ENCODE measurements at places on chromosomes 4 and X.

DNA sequence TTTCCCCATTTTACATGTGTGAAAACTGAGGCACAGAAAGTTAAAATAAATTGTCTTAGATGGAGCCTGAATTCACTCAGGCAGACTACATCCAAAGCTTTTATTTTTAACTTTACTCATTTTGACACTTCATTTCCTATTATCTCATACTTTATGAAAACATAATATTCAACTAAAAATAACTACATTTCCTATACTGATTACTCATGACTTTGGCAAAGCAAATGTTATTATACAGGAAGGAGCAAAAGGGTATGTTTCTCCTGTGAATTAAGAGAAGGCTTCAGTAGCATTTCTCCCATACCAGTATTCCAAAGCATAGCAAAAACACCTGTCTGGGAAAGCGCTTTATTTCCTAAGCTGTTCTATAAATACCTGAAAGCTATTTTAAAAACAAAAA is 178.6 kb downstream of the ADAMTS3 start:
- no peak overlapping the region for H3K4me3 ChIP-seq
- no peaks in the 10 kb centered on the region for H3K4me1 ChIP-seq
- no peaks in the 10 kb centered on the region for H3K27me3 ChIP-seq
- no peaks in the 10 kb centered on the region for H3K36me3 ChIP-seq
- no peak overlapping the region for H3K27ac ChIP-seq
- no peak for DNase-seq

- no peak overlapping the region for H3K4me3 ChIP-seq
- peaks cover 3% of the 10 kb centered on the region for H3K36me3 ChIP-seq
- H3K27ac ChIP-seq: no peak overlapping the region
- H3K4me1 ChIP-seq: no peaks in the 10 kb centered on the region
- no peak for DNase-seq
Observed at GRCh38 chr4:73683033-73683432, 57.3 kb upstream of the CXCL8 start.

DNA sequence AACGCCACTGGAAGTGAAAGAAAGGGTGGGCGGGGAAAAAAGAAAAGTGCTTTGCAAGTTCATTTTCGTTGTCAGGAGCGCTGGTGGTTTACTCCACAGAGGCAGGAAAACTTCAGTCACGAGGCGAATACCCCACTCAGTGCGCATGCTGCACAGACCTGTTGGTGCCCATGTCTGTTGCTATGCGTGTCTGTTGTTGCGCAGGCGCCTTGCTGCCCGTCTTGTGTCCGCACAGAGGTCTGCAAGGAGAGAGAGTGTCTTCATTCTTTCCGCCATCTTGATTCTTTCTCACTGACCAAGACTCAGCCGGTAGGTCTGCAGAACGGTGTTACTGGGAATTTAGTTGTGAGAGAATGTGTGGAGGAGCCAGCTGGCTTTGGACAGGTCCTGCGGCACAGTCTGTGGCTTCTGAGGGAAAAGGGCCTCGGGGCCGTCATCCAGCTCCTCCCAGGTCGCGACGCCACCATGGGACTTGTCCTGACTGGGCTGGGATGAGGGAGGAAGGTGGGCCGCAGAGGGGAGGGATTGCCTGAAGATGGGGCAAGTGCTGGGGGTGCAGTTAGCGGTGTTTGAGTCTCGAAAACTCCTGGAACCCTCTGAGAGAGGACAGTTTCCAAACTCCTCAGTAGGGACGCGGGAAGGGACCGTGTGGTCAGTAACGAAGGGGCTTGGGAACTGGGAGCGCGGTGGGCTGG is at the start of gene PAGE2:
TSS of gene PAGE2 (plus strand) at position 224 of the 695 bp plus-strand sequence. CDS start 1,003 bp downstream, outside the sequence.
- no peak for DNase-seq
- no peak within 1 kb of the TSS for H3K27ac ChIP-seq
- no peaks in the 10 kb centered on the region for H3K27me3 ChIP-seq
- no peaks in the 10 kb centered on the region for H3K36me3 ChIP-seq

- H3K36me3 ChIP-seq: no peaks in the 10 kb centered on the region
- no peaks in the 10 kb centered on the region for H3K27me3 ChIP-seq
Observed at GRCh38 chrX:118763489-118763888, 36.1 kb downstream of the IL13RA1 start.

DNA sequence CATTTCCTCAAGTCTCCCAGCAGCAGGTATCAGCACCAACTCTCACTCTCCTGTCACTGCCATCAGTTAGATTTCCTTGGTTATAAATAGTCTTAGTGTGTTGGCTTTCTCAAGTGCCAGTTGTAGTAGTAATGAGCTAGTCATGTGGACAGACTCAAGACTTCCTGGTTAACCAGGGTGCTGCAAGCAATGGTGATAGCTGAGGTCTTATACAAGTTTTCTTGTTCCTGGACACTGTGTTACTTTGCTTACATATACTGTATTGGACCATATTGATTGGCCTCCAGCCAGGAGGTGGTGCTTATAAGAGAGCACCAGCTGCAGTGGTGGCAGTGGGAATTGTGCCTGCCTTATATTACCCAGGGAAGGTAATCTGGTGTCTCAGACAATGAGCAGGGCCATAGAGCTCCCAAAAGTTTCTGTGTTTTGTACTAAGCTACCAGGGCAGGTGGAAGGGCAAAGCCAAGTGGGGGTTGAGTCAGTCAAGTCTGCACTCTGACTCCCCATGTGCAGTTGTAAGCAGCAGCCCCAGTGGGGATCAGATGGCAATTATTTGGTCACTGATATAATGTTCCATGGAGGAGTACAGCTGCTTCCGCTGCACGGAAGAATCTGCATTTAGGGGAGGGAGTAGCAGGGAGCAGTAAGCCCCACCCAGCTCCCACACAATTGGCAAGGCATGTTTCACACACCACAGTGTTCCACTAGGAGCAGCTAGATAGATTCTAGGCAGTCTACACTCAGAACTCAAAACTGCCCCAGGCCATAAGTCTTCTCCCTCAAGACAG is 24.1 kb upstream of the ZDHHC15 start:
- no peaks in the 10 kb centered on the region for H3K36me3 ChIP-seq
- H3K4me1 ChIP-seq: peaks cover 6% of the 10 kb centered on the region
- peak overlapping the region; percentile 30 for H3K27ac ChIP-seq
- H3K4me3 ChIP-seq: no peak overlapping the region

DNA sequence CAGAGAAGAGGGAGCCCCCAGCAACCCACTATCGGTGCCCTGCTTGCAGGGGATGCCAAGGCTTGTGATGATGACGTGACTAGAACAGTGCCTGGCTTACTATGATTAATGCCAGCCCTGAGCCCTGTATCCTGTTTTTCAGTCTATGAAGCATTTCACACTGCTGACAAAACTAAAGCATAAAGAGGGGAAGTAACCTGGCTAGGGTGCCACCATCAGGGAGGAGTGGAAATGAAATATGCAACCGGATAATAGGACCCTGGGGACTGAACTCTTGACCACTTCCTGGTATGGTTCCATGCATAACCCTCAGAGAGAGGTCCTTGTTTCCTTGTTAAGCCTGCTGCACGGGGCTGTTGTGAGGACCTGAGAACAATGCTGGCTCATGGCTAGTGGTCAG is 50.3 kb downstream of the MED28 start:
- H3K27ac ChIP-seq: no peak overlapping the region
- H3K4me3 ChIP-seq: no peak overlapping the region
- H3K36me3 ChIP-seq: no peaks in the 10 kb centered on the region
- DNase-seq: no peak
- H3K27me3 ChIP-seq: peaks cover 2% of the 10 kb centered on the region
- H3K4me1 ChIP-seq: peaks cover 7% of the 10 kb centered on the region

DNA sequence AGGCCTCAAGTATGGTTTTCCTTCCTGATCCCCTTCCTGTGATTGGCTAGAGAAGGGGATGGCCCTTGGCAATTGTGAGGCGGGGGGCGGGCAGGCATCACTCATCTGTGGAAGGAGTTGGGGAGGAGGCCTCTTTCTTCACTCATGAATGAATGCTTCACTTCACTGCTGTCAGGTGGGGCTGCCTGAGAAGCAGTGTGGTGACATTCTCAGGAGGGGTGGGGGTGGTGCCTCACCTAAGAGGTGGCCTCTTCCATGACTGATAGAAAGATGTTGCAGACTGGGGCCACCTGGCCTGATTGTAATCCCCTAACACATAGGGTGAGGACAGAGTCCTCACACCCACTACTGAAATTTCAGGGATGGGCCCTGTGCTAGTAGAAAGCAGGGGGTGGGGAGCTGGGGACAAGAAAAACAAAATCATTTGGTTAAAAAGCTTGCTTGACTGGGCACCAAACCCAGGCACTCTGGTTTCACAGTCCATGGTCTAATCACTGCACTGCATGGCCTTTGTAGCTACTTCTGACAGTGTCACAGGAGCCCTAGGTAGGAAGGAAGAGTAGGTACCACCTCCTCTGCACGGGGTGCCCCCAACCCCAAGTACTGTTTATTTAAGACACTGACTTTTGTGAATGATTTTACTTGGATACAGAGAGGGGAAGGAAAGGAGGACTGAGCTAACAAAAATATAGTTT is 5.6 kb upstream of the HOPX start:
- no peak overlapping the region for H3K4me3 ChIP-seq
- no peak for DNase-seq
- no peak overlapping the region for H3K27ac ChIP-seq

- no peak for DNase-seq
- H3K27me3 ChIP-seq: peaks cover 76% of the 10 kb centered on the region
- H3K4me3 ChIP-seq: peak overlapping the region; percentile 82
- no peak overlapping the region for H3K27ac ChIP-seq
- peaks cover 1% of the 10 kb centered on the region for H3K36me3 ChIP-seq
- H3K4me1 ChIP-seq: peaks cover 22% of the 10 kb centered on the region
Observed at GRCh38 chr4:89837993-89838390, 1.0 kb upstream of the SNCA start.

DNA sequence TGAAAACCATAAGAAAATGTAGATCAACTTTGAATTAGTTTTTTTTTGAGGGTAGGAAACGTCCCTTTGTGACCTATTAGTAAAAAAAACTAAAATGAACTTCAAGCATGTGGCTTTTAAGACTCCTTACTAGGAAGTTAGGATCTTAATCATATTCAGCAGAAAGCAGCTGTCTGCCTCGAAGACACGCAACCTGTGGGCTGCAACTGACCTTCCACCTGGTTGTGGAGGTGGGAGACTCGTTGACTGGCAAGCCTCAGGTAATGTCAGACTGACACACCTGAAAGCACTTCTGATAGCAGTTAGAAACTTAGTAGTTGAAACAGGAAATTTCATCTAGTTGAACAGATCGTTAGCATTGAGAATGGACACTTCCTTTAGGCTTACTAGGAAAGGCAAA is 37.4 kb downstream of the CCNG2 start:
- H3K4me1 ChIP-seq: peaks cover 21% of the 10 kb centered on the region
- H3K27me3 ChIP-seq: peaks cover 4% of the 10 kb centered on the region
- H3K36me3 ChIP-seq: no peaks in the 10 kb centered on the region
- no peak overlapping the region for H3K4me3 ChIP-seq
- no peak for DNase-seq

- no peaks in the 10 kb centered on the region for H3K36me3 ChIP-seq
- H3K27me3 ChIP-seq: peaks cover 45% of the 10 kb centered on the region
- H3K4me1 ChIP-seq: peaks cover 1% of the 10 kb centered on the region
- peak; percentile 50 for DNase-seq
Observed at GRCh38 chrX:153643431-153644351, 3.3 kb upstream of the DUSP9 start.

- peaks cover 2% of the 10 kb centered on the region for H3K27me3 ChIP-seq
- DNase-seq: no peak
Observed at GRCh38 chr4:36283912-36284465, 2.6 kb downstream of the DTHD1 start.

GRCh38 chrX:129638917-129639316 is 15.8 kb downstream of the APLN start:
- no peak overlapping the region for H3K27ac ChIP-seq

DNA sequence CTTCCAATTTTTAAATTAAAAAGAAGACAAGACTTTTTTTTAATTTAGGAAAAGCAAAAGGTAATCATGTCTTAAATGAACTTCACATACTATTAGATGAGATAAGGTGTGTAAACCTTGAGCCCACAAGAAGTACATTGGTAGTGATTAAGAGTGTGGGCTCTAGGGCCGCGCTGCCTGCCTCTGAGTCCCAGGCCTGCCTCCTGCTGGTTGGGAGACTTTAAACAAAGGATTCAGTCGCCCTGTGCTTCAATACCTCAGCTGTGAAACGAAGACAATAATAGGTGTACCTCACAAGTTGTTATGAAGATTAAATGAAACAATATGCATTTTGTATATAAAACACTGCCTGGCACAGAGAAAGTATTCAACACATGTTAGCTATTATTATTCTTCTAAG is 95.9 kb upstream of the MYOZ2 start:
- H3K27ac ChIP-seq: no peak overlapping the region
- no peaks in the 10 kb centered on the region for H3K36me3 ChIP-seq
- no peaks in the 10 kb centered on the region for H3K27me3 ChIP-seq
- H3K4me1 ChIP-seq: no peaks in the 10 kb centered on the region

DNA sequence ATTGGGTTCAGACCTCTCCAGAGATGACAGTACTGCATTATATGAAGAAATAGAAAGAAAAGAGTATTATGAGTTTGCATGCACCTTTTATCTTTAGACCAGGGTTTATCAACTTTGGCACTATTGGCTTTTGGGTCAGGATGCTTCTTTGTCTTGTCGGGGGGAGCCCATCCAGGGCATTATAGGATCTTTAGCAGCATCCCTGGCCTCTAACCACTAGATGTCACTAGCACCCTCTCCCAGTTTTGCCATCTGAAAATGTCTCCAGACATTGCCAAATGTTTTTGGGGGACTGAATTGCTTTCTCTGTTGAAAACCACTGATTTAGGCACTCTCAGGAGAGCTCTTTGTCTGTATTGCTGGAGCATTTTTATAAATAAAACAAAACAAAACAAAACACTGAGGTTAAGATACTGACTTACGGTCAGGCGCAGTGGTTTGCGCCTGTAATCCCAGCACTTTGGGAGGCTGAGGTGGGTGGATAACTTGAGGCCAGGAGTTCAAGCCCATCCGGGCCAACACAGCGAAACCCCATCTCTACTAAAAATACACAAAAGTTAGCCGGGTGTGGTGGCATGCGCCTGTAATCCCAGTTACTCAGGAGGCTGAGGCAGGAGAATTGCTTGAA is 23.6 kb downstream of the CA5B start:
- no peak overlapping the region for H3K4me3 ChIP-seq
- H3K4me1 ChIP-seq: peaks cover 15% of the 10 kb centered on the region
- no peak for DNase-seq
- no peaks in the 10 kb centered on the region for H3K36me3 ChIP-seq

DNA sequence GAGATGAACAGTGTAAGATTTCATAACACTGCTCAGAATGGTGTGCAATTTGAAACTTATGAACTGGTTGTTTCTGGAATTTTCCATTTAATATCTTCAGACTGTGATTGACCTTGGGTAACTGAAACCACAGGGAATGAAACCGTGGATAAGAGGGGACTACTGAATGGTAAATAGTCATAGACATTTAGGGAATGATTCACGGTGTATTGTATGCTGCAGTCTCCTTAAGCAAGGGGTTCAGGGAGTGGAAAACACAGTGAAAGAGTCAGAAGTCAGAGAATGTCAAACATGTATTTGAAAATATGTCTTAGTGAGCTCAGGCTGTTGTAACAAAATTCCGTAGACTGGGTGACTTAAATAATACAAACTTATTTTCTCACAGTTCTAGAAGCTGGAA is 398.2 kb upstream of the DIPK2B start:
- peaks cover 2% of the 10 kb centered on the region for H3K27me3 ChIP-seq
- DNase-seq: no peak
- no peak overlapping the region for H3K27ac ChIP-seq
- H3K4me3 ChIP-seq: no peak overlapping the region
- no peaks in the 10 kb centered on the region for H3K36me3 ChIP-seq

GRCh38 chrX:45110494-45110893 is 90.2 kb downstream of the DIPK2B start:
- no peak overlapping the region for H3K27ac ChIP-seq
- no peak overlapping the region for H3K4me3 ChIP-seq
- no peaks in the 10 kb centered on the region for H3K4me1 ChIP-seq
- no peaks in the 10 kb centered on the region for H3K27me3 ChIP-seq

Data from activated naive CD8-positive, alpha-beta T cell treated with anti-CD3 and anti-CD28 coated beads, Interleukin-2, amount 10 ng/mL, durations not matched to agents 7 days and 5 days (primary cell).